ENCODE measurements at places on chromosomes 3 and 15. TPM values are rescaled to one million over a fixed set of nuclear protein-coding genes. Genes with fewer than 3 reads are reported as not detected.
A peak's percentile ranks its signal among the peaks of the same experiment; 100 is the strongest.

GRCh38 chr3:89474333-89475130, 367.1 kb downstream of the EPHA3 start:
- H3K27me3 ChIP-seq, result no peaks in the 10 kb centered on the region
- no peaks in the 10 kb centered on the region for H3K4me1 ChIP-seq
- H3K27ac ChIP-seq, result no peak overlapping the region

The KBTBD12 gene
- not detected for total RNA-seq

The CLDN16 gene
- not detected for total RNA-seq

DNA sequence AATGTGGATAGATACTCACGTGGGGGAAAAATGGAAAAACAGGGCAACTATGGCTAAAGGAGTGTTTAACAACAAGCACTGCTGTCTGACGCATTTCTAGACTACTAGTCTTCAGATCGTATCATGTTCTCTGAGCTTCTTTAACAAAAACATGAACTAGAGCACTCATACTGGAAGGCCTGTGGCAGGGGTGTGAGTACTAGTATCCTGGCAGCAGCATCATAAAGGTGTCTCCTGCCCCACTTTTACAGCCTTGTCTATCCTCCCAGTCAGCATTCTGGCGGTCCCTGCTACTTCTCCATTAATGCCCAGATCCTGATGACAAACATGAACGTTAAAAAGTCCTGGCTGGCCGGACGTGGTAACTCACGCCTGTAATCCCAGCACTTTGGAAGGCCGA, 4.0 kb downstream of the FMN1 start:
- DNase-seq, result peak; percentile 53
- peaks cover 62% of the 10 kb centered on the region for H3K27me3 ChIP-seq
- no peaks in the 10 kb centered on the region for H3K36me3 ChIP-seq
- no peak overlapping the region for H3K4me3 ChIP-seq
- H3K4me1 ChIP-seq, result peaks cover 33% of the 10 kb centered on the region
- no peak overlapping the region for H3K27ac ChIP-seq

The STAC gene
- total RNA-seq, result not detected

- peak overlapping the region; percentile 72 for H3K4me3 ChIP-seq
- peak; percentile 43 for DNase-seq
- H3K27ac ChIP-seq, result peak overlapping the region; percentile 77
- peaks cover under 1% of the 10 kb centered on the region for H3K27me3 ChIP-seq
Measured at GRCh38 chr3:133506215-133506901, 67.1 kb upstream of the CDV3 start.

The SPRED1 gene
- total RNA-seq, result 0.77 TPM

DNA sequence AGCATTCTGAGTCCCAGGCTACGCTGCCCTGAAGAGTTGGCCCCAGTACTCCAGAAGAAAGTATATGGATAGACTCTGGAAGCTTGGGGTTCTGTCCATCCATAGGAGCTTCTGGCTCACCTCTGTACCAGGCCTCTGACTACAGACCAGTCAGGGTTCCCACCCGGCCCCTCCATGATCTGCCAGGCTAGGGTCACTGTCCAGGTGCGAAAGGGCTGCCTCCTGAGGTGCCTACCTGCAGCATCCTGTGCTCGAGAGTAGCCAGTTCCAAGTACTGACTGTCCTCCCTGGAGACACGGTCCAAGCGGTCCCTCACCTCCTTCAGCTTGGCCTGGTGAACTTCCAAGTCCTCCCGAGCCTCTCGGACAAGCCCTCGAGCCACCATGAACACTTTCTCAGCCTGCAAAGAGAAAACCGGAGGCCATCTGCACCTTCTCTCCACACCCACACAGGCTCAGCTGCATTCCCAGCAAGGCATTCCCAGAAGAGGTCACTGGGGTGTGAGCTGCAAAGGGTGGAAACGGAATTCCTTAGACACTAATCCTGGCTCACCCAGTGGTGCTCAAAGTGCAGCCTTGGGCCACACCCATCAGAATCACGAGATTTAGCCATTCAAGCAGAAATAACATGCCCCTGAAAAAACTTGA, 3.7 kb upstream of the PLXNB1 start:
- no peak overlapping the region for H3K4me3 ChIP-seq
- peaks cover 11% of the 10 kb centered on the region for H3K4me1 ChIP-seq
- peaks cover 2% of the 10 kb centered on the region for H3K36me3 ChIP-seq
- no peak overlapping the region for H3K27ac ChIP-seq
- no peak for DNase-seq

- no peak overlapping the region for H3K4me3 ChIP-seq
- no peaks in the 10 kb centered on the region for H3K36me3 ChIP-seq
- no peak overlapping the region for H3K27ac ChIP-seq
- DNase-seq, result no peak
- no peaks in the 10 kb centered on the region for H3K4me1 ChIP-seq
Measured at GRCh38 chr3:178560759-178561158, 24.5 kb downstream of the KCNMB2 start.

The CRABP1 gene
- total RNA-seq, result 0.65 TPM

GRCh38 chr3:118036215-118036614, 998.4 kb downstream of the IGSF11 start:
- peaks cover 5% of the 10 kb centered on the region for H3K36me3 ChIP-seq
- no peak overlapping the region for H3K4me3 ChIP-seq
- no peak for DNase-seq
- H3K27ac ChIP-seq, result no peak overlapping the region

DNA sequence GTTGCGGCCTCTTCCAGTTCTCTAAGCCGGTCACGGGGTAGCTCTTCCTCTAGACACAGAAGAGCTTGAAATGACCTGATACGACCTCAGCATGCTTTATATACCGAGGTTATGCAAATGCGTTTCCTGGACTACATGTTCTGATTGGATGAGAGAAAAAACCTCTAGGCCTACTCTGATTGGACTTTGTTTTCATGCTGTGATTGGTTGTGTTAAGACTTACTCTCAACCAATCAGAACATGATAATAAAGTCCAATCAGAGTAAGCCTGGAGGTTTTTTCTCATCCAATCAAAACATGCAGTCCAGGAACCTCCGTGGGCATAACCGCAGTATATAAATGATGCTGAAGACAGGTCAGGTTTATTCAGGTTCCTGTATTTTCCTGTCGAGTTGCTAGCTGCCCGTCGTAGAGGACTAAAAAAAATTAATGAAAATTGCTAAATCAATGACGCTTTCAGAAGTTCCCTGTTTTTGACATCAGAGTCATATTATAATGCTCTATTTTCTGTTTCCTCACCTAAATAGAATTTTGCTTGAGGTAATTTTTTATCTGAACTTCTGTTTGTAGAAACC, 177.4 kb downstream of the POTEB3 start:
- H3K4me1 ChIP-seq, result no peaks in the 10 kb centered on the region
- no peaks in the 10 kb centered on the region for H3K36me3 ChIP-seq
- H3K27me3 ChIP-seq, result no peaks in the 10 kb centered on the region
- no peak for DNase-seq

DNA sequence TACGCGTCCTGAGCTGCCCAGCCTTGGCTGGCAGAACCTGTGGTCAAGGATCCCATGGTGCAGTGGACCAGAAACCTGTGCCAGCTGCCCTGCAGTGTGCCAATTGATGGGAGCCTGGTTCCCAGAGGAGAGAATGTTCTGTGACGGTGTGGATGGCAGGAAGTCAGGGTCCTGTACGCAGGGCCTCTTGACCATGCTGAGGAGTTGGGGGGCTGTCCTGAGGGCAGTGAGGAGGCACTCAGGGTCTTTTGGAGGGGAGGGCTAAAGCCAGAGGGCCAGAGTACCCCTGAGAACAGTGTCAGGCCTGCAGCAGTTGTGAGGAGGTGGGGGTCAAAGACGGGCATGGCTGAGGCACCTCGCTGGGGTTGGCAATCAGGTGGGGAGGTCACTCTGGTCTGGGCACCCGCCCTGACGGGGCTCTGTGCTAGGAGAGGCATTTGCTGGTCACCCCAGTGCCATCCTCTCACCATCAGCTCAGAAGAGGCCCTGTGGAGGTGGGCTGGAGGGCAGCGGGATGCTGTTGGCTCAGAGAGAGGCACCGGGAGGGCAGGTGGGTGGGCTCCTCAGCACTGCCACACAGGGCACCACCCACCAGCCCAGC, 61.0 kb downstream of the SCN5A start:
- H3K27me3 ChIP-seq, result peaks cover under 1% of the 10 kb centered on the region
- H3K4me1 ChIP-seq, result no peaks in the 10 kb centered on the region
- no peak for DNase-seq
- H3K4me3 ChIP-seq, result no peak overlapping the region

DNA sequence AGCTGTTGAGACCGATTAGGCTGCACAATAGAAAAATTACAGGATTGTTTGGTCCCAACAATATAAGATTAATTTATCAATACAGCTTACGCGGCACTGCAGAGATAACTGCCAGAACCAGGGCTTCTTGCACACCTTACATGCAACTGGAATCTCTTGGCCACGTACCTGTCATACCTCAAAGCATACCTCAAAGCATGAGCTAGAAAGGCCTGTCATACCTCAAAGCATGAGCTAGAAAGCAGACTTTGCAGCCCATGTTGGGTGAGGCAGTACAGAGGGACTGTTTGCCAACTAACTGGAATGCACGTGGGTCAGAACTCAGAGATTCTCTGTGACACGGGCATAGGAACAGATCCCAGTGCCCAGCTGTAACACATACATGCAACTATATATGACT, 34.7 kb downstream of the NTRK3 start:
- peaks cover 7% of the 10 kb centered on the region for H3K27me3 ChIP-seq
- no peaks in the 10 kb centered on the region for H3K36me3 ChIP-seq
- H3K4me1 ChIP-seq, result no peaks in the 10 kb centered on the region
- no peak overlapping the region for H3K27ac ChIP-seq

GRCh38 chr3:146884296-146884695, 279.1 kb upstream of the PLSCR5 start:
- no peak overlapping the region for H3K4me3 ChIP-seq
- DNase-seq, result no peak
- no peaks in the 10 kb centered on the region for H3K36me3 ChIP-seq
- no peaks in the 10 kb centered on the region for H3K4me1 ChIP-seq
- H3K27ac ChIP-seq, result no peak overlapping the region

- peaks cover 2% of the 10 kb centered on the region for H3K36me3 ChIP-seq
- peak; percentile 10 for DNase-seq
- no peak overlapping the region for H3K27ac ChIP-seq
Measured at GRCh38 chr3:72060447-72061034, 275.6 kb upstream of the PROK2 start.

GRCh38 chr3:115885621-115886020, 262.3 kb downstream of the GAP43 start:
- no peaks in the 10 kb centered on the region for H3K36me3 ChIP-seq
- no peak for DNase-seq
- no peak overlapping the region for H3K4me3 ChIP-seq
- H3K27ac ChIP-seq, result no peak overlapping the region
- H3K4me1 ChIP-seq, result no peaks in the 10 kb centered on the region

GRCh38 chr15:44659056-44659455, 4.4 kb downstream of the SPG11 start:
- H3K27me3 ChIP-seq, result no peaks in the 10 kb centered on the region
- H3K27ac ChIP-seq, result peak overlapping the region; percentile 55
- H3K36me3 ChIP-seq, result peaks cover 17% of the 10 kb centered on the region
- no peak for DNase-seq
- peaks cover 47% of the 10 kb centered on the region for H3K4me1 ChIP-seq

DNA sequence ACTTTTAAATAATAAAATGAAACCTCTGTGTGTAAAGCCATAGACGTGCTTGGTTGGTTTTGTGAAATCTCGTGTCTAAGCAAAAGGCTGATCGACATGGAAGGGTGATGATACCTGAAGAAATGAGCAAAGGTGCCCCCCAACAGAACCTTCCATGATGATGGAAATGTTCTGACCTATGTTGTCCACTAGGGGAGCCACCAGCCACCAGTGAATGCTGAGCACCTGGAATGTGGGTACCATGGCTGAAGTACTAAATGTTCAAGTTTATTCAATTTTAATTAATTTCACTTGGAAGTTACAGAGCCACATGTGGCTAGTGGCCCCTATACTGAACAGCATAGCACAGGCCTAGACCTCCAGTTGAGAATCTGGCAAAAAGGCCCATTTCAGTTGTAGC, 158.8 kb downstream of the POLR2M start:
- H3K36me3 ChIP-seq, result no peaks in the 10 kb centered on the region
- no peak overlapping the region for H3K4me3 ChIP-seq
- peaks cover 51% of the 10 kb centered on the region for H3K27me3 ChIP-seq
- peaks cover 9% of the 10 kb centered on the region for H3K4me1 ChIP-seq

GRCh38 chr15:62365795-62366442, 200.8 kb upstream of the C2CD4B start:
- no peaks in the 10 kb centered on the region for H3K4me1 ChIP-seq
- DNase-seq, result no peak
- H3K27me3 ChIP-seq, result peaks cover 15% of the 10 kb centered on the region
- H3K36me3 ChIP-seq, result no peaks in the 10 kb centered on the region
- no peak overlapping the region for H3K4me3 ChIP-seq

The ITIH3 gene
- not detected for total RNA-seq

DNA sequence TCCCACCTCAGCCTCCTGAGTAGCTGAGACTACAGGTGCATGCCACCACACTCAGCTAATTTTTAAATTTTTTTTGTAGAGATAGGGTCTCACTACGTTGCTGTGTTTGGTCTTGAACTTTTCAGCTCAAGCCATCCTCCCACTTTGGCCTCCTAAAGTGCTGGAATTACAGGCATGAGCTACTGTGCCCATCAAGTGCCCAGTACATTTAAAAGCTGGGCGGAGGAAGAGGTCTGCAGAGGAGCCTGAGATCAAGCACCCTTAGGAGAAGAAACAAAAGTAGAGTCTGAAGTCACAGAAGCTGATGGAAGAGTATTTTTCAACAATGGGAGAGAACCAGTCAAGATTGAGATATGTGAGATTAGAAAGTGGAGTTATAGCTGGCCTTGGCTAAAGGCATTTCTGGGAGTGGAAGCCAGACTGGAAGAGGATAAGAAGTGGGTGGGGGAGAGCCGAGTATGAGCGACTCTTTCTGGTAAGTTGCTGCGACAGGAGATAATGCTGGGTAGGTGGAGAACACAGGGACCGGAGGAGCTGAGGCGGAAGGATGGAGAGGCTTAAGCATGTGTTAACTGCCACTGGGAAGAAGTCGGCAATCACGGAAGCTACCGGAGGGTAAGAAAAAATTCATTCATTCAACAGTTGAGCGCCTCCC, 782 bp upstream of the IREB2 start:
- no peak for DNase-seq
- peak overlapping the region; percentile 92 for H3K4me3 ChIP-seq
- peaks cover 11% of the 10 kb centered on the region for H3K36me3 ChIP-seq
- peak overlapping the region; percentile 90 for H3K27ac ChIP-seq
- H3K4me1 ChIP-seq, result peaks cover 38% of the 10 kb centered on the region
- no peaks in the 10 kb centered on the region for H3K27me3 ChIP-seq

GRCh38 chr15:28115871-28116270, 16.8 kb upstream of the OCA2 start:
- no peaks in the 10 kb centered on the region for H3K27me3 ChIP-seq
- H3K4me3 ChIP-seq, result no peak overlapping the region
- no peaks in the 10 kb centered on the region for H3K4me1 ChIP-seq
- no peak overlapping the region for H3K27ac ChIP-seq
- no peaks in the 10 kb centered on the region for H3K36me3 ChIP-seq
- no peak for DNase-seq

GRCh38 chr3:31027191-31027761, 132.8 kb upstream of the GADL1 start:
- peaks cover 6% of the 10 kb centered on the region for H3K36me3 ChIP-seq
- no peaks in the 10 kb centered on the region for H3K4me1 ChIP-seq
- DNase-seq, result no peak
- H3K27ac ChIP-seq, result no peak overlapping the region
- no peak overlapping the region for H3K4me3 ChIP-seq

The MIX23 gene
- 94.0 TPM for total RNA-seq
